ENCODE measurements at places on chromosomes 12 and 14.

GRCh38 chr12:128867466-128867865 is 14.2 kb downstream of the GLT1D1 start:
- DNase-seq = no peak

DNA sequence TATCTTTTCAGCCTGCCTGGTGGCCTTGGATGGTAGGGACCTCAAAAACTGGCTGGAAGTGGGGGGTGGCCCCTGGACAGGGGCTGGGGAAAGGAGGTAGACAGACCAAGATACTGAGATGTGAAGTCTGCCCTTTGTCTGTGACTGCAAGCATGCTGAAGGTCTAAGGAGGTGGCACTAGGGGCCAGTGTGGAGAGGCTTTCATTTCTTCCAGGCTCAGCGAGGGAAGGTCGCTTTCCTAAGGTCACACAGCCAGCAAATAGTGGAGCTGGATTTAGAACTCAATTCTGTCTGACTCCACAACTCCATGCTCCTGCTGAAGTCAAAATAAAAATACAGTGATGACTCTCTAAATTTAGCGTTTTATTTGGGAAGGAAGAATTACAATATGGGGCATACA is 11.3 kb upstream of the PLBD2 start:
- DNase-seq = no peak

- no peak for DNase-seq
These were observed 34.8 kb downstream of the KCNK13 start for GRCh38 chr14:90096566-90096965.

GRCh38 chr14:103820382-103820781 is 27.0 kb downstream of the PPP1R13B start:
- no peak for DNase-seq

- no peak for DNase-seq
These were observed 293.6 kb downstream of the RMST start for GRCh38 chr12:97756066-97756666.

DNA sequence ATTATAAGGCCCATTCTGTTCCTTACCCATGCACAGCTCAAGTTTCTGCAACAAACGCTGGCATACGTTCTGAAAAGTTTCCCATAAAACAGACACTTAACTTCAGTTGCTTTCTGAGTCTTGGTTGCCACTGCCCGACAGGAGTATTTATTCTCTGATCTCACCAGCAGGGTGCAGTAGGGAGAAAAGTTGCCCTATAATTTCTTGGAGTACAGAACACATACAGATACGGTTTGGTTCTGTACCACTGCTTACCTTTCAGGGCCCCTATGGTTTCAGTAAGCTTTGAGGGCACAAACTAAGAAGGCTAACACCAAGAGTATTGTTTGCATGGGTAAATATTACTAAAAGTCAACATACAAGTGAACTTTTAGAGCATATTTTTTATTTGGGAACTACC is 77.9 kb downstream of the SPATA7 start:
- DNase-seq = no peak

DNA sequence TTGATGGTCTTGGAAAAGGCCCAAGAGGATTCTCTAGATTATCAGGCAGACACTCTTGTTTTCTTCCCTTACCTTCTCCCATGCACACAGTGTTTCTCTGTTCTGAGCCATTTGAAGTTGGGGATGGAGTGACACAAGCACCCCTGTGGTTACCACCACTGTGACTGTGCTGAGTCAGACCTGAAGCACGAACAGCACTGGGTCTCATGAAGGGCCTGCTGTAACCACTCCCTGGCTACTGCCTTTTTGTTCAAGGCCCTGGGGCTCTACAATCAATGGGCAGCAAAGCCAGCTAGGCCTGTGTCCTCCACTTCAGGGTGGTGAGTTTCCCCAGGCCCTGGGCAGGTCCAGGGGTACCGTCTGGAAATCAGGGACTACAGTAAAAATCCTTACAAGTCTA is 65.5 kb downstream of the TSPAN8 start:
- DNase-seq = no peak

- DNase-seq = no peak
These were observed 18.5 kb downstream of the TRPV4 start for GRCh38 chr12:109814600-109815150.

DNA sequence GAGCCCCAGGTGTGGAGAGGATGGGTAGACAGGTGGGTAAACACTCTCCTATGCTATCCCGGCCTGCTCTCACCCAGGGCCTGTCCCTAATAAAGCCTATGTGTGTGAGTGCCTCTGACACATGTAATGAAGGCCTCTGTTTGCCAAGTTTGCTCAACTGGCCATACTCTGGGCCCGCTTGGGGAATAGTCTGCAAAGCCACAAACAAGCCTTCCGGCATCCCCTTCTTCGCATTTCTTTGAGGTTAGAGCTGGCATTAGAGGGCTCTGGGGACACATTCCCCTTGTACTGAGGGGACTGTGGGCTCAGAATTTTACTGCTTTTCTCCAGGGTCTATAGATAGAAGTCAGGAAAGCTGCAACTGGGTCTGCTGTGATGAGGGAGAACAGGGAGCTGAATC is 240.5 kb downstream of the C12orf75 start:
- no peak for DNase-seq

DNA sequence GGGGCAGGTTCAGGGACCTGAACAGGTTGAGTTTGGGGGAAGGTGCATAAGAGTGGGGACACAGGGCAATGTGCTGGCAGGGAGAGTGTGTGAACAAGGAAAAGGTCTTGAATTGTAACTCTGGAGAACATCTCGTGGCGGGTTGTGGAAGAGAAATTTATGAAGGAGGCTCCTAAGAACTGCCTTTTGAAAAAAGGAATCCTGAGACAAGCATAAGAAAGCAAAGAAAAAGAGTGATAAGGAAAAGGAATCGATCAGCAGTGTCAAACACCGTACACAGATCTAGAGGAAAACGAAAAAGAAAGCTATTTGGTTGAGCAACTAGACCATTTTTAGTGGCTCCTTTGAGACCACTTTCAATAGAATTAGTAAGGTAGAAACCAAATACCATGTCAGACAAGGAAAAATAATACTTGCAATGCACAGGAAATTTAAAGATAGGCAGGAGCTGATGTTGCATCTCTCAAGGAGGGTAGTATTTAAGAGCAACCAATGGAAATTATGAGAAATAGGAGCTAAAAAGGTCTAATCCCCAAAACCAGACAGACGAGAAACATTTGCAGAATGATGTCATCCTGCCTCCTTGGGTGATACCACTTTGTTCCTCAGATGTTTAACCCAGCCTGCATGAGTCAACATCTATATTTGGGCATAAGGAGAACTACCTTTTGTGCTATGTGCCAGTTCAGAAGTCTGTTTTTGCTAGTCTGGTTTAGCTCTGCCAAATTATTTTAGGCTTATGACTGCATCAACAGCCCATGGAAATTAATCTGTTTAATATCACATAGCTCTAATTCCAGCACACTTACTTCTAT is 64.5 kb upstream of the STK38L start:
- DNase-seq = no peak

DNA sequence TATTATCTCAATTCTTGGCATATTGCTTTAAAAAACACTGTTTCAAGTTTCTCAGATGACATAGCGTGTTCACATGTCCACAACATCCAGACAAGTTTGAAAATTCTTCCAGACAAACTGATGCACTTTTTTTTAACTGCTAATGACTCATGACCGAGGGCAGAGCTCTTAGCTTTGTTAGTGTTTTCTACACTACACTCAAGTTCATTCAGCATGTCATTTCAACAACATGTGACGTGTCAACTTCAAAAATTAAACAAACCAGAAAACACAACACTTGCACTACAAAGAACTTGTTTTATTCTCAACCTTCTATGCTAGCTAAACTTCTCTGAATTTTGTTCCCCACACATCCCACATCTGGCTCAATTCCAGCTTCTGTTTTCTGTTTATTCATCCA is 1186.3 kb upstream of the FLRT2 start:
- no peak for DNase-seq

- DNase-seq = no peak
These were observed 42.3 kb downstream of the BCL11B start for GRCh38 chr14:99229654-99230207.

GRCh38 chr12:69947897-69948296 is 122.9 kb downstream of the MYRFL start:
- no peak for DNase-seq

DNA sequence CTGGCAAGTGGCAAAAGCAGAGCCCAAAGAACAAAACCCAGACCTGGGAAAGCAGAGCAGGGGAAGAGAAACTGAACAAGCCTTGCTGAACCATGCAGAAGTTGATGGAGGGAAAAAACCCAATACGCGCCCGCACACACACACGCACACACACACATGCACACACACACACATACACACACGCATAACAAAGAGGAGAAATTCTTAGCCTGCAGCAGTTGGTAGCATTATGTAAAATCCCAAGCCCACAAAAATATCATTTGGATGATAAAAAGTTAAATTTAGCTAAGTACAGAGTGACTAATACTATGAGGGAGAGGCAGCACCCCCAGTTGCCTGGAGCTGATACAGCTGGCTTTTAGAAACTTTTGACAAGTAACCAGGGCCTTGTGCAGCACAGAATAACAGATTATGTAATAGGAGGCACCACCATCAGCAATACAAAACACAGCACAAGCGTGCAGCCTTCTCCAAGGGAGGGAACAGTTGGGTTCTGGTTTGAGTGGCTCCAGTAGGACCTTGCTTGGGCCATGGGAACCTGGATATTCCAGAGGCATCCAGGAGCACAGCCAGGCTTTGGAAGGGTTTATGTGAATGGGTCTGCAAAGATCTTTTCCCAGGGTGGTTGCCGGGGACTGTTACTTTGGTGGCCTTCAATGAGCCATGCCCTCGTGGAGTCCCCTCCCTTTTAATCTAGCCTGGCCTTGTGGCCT is 35.3 kb downstream of the PITPNM2 start:
- DNase-seq = peak; percentile 76

DNA sequence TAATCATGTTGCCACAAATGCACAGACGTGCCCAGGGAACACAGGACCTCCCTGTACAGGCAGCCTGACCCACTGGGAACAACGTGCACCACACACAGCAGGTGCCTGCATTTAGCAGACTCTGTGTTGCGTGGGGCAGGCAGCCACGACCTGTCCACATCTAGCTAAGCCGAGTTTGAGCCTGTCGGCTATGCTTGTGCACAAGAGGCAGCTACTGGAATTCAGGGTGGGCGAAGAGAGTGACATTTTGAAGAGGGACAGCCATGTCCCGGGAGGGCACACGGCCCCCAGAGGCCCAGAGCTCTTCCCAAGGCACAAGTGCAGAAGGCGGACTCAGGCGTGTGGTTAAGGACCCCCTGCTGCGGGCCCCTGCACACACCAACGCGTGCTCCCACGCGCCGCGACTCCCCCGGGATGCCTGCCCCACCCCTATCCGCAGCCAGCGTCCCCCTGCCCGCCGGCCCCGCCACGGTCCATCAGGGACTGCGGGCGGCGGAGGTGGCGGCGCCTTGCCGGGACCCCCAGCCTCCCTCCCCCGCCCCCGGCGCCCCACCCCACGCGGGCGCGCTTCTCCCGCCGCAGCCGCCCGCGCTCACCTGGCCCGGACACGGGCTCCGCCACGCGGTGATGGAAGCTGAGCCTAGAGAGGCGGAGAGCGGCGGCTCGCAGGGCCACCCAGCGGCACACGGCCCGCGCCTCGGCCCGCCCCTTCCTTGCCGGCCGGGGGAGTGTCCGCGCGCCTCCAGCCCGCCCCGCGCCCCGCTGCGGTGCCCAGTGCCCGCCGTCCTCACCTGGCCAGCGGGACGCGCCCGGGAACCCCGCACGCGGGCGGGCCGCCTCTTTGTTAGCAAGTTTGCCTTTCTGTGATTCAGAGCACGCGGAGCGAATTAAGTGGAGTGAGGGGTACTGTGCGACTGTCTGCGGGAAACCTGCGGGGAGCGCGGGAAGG is 125.3 kb upstream of the PRMT8 start:
- DNase-seq = no peak

DNA sequence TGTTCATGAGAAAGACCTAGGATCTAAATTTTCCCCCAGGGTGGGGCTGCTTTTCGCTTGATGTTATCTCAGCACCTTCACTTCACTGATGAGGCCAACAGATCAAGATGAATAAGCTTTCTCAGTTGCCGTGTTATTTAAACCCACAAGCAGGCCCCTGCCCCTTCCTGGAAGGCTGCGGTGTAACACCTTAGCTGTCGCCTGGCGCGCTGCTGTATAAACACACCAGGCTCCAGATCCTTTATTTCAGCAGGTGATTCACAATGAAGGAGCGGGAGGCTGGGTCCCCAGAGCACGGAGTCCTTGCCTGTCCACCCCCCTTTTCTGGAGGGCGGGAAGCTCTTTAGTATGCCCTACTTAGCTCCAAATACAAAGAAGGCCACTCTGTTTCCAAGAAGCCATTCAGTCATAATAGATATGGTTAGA is 515.4 kb downstream of the FUT8 start:
- DNase-seq = no peak

DNA sequence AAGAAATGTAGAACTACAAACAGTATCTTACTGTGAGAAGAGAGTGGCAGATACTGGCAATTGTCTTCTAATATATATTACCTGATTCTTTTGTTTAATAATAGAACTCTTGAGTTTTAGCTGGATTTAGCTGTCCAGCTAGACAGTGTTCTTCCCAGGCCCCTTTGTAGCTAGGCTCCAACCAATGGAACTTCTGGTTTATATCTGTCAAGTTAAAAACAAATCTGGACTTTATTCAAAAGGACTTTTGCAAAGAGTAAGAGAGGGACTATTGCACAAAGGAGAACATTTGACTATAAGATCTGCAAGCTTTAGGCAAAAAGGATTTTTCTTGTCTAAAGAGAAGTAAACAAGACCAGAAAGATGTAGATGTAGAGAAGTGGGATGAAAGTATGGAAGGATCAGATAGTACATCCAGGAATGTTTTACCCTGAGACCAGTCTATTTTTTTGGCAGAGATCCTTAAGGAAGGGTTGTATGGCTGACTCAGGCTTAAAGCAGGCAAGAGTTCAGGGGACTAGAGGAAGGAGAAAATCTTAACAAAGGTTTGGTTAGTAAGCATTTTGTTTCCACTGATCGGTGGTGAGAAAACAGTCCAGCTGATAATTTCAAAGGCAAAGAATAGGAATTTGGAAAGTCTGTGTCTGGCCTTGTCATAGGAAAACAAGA is 111.1 kb upstream of the PLEKHA5 start:
- DNase-seq = no peak

DNA sequence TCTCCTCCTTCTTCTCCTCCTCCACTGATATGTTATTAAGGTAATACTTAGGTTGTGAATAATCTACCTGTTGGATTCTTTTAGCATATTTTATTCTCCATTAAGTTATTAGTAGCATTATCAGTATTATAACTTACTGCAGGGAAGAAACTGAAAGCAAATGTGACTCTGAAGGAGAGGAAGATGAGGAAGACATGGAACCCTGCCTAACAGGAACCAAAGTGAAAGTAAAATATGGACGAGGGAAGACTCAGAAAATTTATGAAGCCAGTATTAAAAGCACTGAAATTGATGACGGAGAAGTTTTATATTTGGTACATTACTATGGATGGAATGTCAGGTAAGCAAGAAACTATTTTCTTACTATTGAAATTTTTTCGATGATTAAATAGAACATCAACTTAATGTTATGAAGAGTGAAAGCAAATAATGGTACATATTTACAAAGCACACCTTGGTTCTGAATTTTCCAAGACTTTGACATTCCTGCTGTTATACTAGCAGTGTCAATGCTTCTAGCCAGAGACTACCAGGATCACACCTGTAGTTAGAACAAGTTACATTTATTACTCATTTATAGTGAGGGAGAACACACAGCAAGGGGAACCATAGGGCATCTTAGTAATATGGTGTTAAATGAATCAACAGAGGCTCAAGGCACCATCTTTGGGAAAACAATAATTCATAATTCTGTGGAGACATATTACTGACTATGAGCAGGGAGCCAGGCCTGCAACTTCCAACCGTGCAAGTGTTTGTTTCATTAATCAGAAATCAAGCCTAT is 42.0 kb upstream of the TOMM20L start:
- no peak for DNase-seq
